Hypothalamus (tissue), 51 donors: ENCODE measurements at places on chromosomes 7 and 10.

- DNase-seq: peak; percentile 35
Measured at GRCh38 chr10:72329290-72330068, 25.2 kb downstream of the DNAJB12 start.

DNA sequence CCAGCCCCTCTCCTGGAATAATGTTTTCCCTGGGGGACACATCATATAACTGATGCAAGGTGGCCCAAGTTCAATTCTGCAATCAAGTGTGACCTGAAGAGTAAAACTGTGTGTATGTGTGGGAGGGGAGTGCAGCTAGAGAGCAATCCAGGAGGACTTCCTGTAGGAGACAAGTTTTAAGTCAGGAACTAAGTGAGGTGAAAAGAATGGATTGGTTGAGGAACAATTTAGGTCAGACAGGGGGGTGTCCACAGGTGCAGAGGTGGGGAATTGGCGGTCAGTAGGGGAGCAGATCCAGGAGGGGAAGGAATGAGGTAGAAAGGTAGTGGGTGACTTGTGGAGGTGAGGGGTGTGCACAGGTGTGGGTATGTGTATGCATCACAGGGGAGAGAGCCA lies 82.6 kb downstream of the NEURL1 start:
- no peak for DNase-seq

- DNase-seq: no peak
Measured at GRCh38 chr10:112385201-112385600, 11.3 kb downstream of the ACSL5 start.

DNA sequence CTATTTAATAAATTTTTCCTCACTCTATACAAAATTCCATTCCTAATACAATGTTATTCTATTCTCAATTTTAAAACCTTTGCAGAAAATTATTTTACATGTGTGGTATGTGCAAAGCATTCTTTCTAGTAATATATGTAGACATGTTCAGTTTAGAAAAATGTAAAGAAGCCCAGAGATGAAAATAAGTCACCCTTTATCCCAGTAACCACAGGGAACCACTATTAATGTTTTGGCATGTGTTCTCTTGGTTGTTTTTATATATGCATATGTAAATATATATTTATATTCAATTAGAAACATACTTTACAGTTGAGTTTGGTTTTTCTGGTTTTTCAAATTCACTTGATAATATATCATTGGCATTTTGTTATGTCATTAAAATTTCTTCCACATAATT lies 14.8 kb upstream of the GLCCI1 start:
- DNase-seq: no peak

- no peak for DNase-seq
Measured at GRCh38 chr7:150481186-150481920, 30.9 kb downstream of the GIMAP8 start.

DNA sequence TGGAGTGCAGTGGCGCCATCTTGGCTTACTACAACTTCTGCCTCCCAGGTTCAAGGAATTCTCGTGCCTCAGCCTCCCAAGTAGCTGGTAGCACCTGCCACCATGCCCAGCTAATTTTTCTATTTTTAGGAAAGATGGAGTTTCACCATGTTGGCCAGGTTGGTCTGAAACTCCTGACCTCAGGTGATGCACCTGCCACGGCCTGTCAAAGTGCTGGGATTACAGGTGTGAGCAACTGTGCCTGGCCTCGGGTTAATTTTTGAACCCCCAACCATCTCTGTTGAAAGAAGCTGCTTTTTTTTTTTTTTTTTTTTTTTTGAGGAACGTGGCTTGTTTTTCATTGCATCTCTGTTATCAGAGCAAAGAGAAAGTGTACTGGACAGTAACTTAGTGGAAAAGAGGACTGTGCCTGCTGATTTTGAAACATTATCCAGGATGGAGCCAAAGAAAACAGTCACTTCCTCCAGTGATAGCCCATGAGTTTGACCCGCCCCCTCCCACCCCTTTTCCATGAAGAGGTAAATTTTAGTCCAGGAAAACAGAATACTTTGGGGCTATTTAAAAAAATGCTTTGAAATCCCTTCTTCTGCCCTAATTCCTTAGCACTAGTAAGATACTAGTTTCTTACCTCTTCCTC lies 38.3 kb downstream of the WBP1L start:
- no peak for DNase-seq

DNA sequence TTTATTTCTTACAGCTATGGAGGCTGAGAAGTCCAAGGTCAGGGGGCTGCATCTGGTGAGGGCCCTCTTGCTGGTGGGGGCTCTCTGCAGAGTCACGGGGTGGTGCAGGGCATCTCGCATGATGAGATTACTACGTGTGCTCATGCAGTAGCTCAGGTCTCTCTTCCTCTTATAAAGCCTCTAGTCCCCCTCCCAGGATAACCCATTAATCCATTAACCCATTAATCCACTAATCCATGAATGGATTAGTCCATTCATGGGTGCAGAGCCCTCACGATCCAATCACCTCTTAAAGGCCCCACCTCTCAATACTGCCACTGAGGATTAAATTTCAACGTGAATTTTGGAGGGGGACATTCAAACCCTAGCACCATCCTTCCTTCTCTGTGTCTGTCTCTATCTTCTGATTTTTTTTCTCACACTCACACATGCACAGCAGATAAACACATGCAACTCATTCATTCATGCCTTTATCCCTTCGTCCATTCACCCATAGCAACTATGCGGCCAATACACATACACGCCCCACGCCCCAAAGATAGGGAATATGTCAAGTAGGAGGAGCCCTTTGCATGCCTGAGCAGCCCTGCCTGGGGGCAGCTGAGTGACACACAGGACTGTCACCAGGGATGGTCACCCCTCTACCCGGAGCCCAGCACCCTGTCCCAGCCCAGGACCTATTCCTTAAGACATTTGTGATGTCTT lies 86.5 kb downstream of the C10orf105 start:
- no peak for DNase-seq

GRCh38 chr10:85666102-85666501 lies 700.5 kb downstream of the GRID1 start:
- DNase-seq: no peak

- no peak for DNase-seq
Measured at GRCh38 chr10:8369666-8370065, 315.2 kb downstream of the GATA3 start.

DNA sequence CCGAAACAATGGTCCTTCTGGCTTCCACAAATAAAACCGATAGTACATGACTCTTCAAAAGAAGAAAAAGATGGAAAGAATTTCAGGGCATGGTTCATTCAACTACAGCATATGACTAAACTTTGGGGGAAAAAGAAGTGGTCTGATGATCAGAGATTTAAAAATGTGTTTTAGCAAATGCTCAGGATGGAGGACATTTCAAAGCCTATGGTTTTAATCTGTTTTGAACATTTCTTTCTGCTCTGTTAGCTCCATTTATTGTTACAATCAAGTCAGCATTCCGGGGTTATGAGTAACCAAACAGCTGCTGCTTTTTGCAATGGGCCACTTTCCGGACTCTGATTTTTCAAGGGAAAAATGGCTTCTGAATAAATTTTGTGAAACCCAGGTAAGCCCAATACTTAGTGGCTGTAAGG lies 142.4 kb downstream of the CUBN start:
- DNase-seq: no peak

GRCh38 chr10:100736144-100736808 lies 9.1 kb upstream of the PAX2 start:
- DNase-seq: no peak

DNA sequence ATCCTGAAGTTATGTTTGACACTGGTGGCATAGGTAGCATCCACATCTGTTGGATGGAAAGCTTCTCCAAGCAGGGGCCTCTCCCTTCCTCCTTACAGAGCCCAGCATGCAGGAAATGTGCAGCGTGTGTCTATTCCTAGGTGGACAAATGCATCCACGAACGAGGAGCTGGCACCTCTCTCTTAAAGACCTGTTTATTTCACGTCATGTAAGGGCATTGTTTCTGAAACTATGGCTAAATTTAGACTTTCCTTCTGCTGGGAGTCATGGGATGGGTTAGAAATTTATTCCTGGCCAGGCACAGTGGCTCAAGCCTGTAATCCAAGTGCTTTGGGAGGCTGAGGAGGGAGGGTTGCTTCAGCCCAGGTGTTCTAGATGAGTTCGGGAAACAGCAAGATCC lies 208.4 kb upstream of the SVIL start:
- no peak for DNase-seq

GRCh38 chr7:139708541-139708940 lies 69.3 kb downstream of the HIPK2 start:
- DNase-seq: no peak

GRCh38 chr7:19107356-19108146 lies 9.9 kb downstream of the TWIST1 start:
- no peak for DNase-seq

DNA sequence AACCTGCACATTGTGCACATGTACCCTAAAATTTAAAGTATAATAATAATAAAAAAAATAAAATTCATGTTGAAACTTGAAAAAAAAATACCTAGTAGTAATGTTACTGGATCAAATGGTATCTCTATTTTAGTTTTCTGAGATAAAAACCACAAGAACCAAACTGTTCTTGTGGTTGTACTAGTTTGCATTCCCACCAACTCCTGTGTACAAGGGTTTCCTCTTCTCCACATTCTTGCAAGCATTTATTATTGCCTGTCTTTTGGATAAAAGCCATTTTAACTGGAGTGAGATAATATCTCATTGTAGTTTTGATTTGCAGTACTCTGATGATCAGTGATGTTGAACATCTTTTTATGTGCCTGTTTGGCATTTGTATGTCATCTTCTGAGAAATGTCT lies 177.7 kb downstream of the KIF20B start:
- no peak for DNase-seq

DNA sequence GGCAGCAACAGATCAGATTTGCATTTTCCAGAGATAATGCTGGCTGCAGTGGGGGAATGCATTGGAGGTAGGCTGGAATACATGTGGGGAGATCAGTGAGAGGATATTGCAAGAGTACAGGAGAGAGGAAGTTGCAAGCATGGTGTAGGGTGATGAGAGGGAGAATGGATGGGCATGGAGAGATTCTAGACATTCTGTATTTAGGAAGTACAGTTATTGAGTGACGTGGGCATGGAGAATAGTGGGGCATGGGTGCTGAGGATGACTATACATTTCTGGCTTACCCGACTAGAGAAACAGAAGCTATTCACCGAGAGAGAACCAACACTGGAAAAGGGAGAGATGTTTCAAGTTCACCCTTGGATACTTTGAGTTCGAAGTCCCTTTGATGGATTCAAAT lies 116.9 kb upstream of the SVIL start:
- DNase-seq: no peak

GRCh38 chr7:100694098-100694745 lies at the start of gene GIGYF1:
Gene GIGYF1, minus strand, starts transcription at chr7:100694250. Its CDS starts 6,012 bp downstream, at chr7:100688238.
- DNase-seq: peak; percentile 70

GRCh38 chr10:30466445-30466844 lies 32.5 kb downstream of the MAP3K8 start:
- no peak for DNase-seq

DNA sequence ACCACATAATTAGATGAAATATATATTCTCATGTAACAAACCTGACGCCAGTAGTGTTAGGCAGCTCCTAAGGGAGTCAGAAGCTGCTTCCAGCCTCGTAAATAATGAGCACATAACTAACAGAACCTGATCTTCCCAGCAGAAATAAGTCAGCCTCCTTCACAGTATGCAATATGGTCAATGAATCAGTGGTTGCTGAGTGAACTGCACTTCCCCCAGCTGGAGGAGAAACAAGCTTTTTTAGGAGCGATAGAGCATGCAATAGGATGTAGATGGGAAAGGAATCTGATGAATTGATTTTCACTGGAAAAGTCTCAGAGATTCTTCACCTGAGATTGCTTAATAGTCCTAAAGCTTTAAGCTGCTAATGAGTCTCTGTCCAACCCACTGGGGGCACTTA lies 337.2 kb upstream of the LRGUK start:
- no peak for DNase-seq

- DNase-seq: no peak
Measured at GRCh38 chr10:18397906-18398305, 253.5 kb downstream of the NSUN6 start.
